ENCODE measurements at places on chromosomes 5 and 9. TPM values are rescaled to one million over a fixed set of nuclear protein-coding genes. Genes with fewer than 3 reads are reported as not detected.

GRCh38 chr5:166166071-166166470 is 2125.4 kb upstream of the WWC1 start:
- no peak overlapping the region for H3K27ac ChIP-seq
- H3K4me1 ChIP-seq, result no peaks in the 10 kb centered on the region
- no peaks in the 10 kb centered on the region for H3K36me3 ChIP-seq
- no peak overlapping the region for H3K4me3 ChIP-seq

GRCh38 chr5:155728146-155728856 is 598.7 kb upstream of the SGCD start:
- H3K27ac ChIP-seq, result no peak overlapping the region
- no peaks in the 10 kb centered on the region for H3K4me1 ChIP-seq
- no peak for DNase-seq
- H3K4me3 ChIP-seq, result no peak overlapping the region
- no peaks in the 10 kb centered on the region for H3K36me3 ChIP-seq
- H3K27me3 ChIP-seq, result no peaks in the 10 kb centered on the region

DNA sequence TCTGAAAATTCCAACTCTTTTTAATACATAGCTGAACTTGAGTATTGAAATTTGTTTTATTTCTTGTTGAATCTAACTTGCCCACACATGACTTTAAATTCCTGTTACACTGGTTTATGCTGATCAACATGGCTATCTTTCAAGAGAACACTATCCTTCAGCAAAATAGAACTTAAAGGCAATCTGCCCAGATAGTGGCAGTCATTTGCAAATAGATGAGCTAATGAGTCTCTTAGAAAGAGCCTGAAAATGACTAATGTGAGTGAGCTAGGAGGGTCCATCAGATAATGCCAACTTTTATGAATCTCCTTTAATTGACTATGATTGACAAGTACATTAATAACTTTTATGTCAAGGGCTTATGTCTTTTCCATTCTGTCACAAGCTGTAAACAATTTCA is 1360.8 kb upstream of the C9orf72 start:
- H3K4me1 ChIP-seq, result no peaks in the 10 kb centered on the region
- DNase-seq, result no peak
- no peak overlapping the region for H3K4me3 ChIP-seq

DNA sequence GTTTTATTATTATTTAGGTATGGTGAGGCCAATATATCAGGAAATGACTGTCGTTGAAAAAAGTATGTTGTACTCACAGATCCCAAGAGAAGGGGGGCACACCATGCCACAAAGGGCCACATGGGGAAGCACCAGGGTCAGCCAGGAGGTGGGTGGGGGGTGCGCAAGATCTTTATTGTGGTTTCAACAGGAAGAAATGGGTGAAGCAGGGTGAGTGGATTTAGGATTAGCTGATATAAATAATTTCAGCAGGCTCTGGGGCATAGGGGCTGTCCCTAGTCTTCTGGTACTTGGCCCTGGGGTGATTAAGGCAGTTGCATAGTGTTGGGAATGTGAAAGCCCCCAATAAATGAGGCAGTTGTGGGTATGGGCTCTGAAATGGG is 8.6 kb downstream of the PDCD1LG2 start:
- peak overlapping the region; percentile 35 for H3K4me3 ChIP-seq
- DNase-seq, result no peak
- peaks cover 45% of the 10 kb centered on the region for H3K4me1 ChIP-seq
- H3K27me3 ChIP-seq, result no peaks in the 10 kb centered on the region
- H3K27ac ChIP-seq, result peak overlapping the region; percentile 58

GRCh38 chr5:124735169-124735858 is 11.1 kb downstream of the ZNF608 start:
- peaks cover 9% of the 10 kb centered on the region for H3K4me1 ChIP-seq
- H3K27ac ChIP-seq, result no peak overlapping the region
- H3K36me3 ChIP-seq, result no peaks in the 10 kb centered on the region
- peak overlapping the region; percentile 9 for H3K4me3 ChIP-seq

DNA sequence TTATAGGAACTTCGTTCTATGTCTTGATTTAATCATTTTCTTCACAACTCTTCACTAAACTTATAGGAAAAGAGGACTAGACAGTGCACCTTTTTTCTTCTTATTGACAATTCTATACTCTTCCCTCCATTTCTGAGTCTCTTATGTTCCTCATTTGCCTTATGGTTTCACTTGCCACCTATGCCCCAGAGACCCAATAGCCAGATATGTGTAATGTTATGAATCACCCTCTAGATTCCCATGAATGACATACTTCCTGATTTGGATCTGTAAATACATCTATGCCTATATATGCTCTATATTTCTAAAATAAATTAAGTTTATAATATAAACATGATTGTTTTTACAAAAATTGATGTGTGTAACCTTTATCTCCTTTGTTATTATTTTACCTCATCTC is 514.1 kb upstream of the MEF2C start:
- peak; percentile 48 for DNase-seq
- H3K36me3 ChIP-seq, result no peaks in the 10 kb centered on the region
- peaks cover 14% of the 10 kb centered on the region for H3K4me1 ChIP-seq
- no peaks in the 10 kb centered on the region for H3K27me3 ChIP-seq
- peak overlapping the region; percentile 1 for H3K4me3 ChIP-seq
- peak overlapping the region; percentile 63 for H3K27ac ChIP-seq

DNA sequence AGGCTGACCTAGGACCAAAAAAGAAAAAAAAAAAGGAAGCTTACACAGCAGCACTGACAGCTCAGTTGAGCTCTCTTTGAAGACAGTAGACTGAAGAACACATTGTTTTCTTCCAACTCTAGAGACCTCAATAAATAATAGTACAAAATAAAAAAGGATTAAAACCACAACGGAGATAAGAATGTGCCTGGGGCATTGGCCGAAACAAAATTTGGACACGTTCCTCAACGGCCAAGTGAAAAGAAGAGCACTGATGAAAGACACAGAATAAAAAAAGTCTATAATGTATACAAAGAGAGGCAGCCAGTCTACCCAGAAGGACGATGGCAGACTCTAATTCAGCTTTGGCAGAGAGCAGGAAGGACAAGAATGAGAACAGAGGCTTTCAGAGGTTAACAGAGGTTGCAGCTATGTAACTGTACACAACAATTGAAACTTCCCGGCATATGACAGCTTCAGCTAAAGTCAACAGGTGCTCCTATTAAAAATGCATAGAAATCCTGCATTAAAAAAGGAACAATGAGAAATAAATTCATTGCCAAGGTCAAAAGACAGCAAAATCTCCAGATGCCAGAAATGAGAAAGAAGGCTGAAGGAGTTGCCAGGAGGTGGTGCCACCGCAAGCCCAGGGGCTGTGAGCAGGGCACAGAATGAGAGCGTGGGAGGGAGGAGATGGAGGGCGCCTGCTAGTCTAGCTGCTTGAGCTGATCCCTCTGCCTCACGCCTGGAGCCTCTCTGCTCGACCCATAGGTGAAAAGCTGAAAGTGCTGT is 113.9 kb downstream of the DCP2 start:
- no peak overlapping the region for H3K4me3 ChIP-seq
- H3K27me3 ChIP-seq, result no peaks in the 10 kb centered on the region
- no peaks in the 10 kb centered on the region for H3K4me1 ChIP-seq
- no peaks in the 10 kb centered on the region for H3K36me3 ChIP-seq

- DNase-seq, result no peak
- H3K36me3 ChIP-seq, result no peaks in the 10 kb centered on the region
- H3K4me1 ChIP-seq, result no peaks in the 10 kb centered on the region
- no peak overlapping the region for H3K27ac ChIP-seq
Measured at GRCh38 chr9:134955156-134955555, 37.4 kb upstream of the FCN1 start.

DNA sequence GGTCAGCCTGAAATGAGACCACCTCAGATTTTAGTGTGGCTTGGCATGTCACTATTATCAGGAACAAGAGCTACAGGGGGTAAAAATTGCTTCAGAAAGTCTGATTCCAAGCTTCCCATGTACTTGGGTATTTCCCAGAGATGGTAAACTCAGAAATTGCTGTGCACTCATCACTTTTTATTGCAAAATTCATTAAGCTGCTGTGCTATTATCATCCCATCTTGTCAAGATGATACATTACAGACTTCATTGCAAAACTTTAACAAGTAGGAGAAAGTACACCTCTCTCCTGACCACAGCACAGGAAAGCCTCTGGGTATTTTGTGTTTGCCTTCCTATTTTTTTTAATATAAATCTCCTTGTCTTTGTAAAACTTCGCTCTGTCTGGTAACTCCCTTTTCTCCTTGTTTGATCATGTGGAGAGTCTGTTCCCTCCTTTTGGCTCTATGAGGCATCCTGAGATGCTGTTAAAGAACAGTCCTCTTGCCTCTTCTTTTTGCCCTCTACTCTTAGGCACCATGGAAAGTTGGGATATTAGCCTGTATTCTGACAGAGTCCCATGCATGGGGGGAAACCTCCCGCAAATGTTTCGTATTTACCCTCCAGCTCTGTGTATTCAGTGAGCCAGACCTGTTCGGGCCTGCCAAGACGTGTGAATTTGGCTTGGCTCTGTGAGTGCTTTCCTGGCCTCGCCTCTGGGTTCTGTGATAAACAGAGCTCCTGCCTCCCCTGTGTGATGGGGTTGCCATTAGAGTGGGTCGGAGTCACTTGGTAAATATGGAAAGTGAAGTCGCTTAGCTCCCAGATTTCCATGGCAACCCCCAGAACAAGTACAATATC is 260.7 kb downstream of the NR3C1 start:
- no peak for DNase-seq
- no peak overlapping the region for H3K4me3 ChIP-seq
- no peaks in the 10 kb centered on the region for H3K27me3 ChIP-seq
- peaks cover 6% of the 10 kb centered on the region for H3K36me3 ChIP-seq
- H3K27ac ChIP-seq, result no peak overlapping the region

GRCh38 chr5:111563031-111563822 is 50.9 kb upstream of the STARD4 start:
- no peaks in the 10 kb centered on the region for H3K36me3 ChIP-seq
- H3K27me3 ChIP-seq, result no peaks in the 10 kb centered on the region
- DNase-seq, result no peak
- H3K4me1 ChIP-seq, result no peaks in the 10 kb centered on the region
- H3K27ac ChIP-seq, result no peak overlapping the region
- H3K4me3 ChIP-seq, result no peak overlapping the region

Gene DIRAS2
- total RNA-seq, result not detected

Gene SLC25A25
- total RNA-seq, result 14.3 TPM

Gene KYAT1
- total RNA-seq, result 12.7 TPM

Gene NUTM2F
- not detected for total RNA-seq

Measured in GM12878 (cell line).